ENCODE measurements at places on chromosomes 1 and 21.

DNA sequence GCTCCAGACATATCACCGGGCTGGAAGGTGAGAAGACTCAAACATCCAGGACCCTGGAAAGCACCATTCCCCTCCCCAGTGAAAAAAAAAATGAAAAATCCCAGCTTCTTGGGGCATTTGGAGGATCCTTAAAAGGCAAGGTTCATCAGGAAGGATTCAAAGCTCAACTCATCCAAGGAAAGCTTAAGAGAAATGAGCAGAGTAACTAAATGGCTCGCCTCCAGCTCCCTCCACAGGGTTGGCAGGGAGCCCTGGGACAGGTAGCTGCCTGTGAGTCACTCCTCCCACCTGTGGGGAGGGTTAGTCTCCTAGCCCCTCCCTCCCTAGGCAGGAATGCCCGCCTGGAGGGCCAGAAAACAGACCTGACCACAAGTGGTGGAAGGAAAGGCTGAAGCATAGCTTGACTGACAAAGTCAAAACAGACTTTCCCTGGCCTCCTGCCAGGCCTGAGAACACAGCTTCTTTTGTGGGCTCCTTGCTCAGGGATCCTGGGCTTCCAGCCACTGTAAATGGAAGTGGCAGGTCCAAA lies 712 bp upstream of the LAMB3 start:
- DNase-seq, result no peak

- DNase-seq, result no peak
Observed at GRCh38 chr1:156750191-156750672, 1.2 kb downstream of the HDGF start.

DNA sequence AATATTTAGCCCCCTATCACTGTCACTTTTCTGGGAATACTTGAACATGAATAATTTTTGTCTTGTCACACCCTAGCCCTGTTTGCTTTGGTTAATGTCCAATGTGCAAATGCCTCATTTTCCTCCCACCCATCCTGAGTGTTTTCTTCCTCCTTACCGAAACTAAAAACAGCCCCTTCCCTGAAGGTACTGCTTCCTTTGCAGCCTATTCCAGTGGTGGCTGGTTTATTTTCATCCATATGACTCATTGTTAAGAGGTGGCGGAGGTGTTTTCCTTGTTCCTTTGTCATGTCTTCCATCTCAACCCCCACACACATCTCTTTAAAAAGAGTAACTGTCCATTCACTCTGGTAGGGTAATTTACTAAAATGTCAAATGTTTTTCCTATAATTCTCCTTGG lies 40.4 kb downstream of the CD55 start:
- DNase-seq, result no peak

DNA sequence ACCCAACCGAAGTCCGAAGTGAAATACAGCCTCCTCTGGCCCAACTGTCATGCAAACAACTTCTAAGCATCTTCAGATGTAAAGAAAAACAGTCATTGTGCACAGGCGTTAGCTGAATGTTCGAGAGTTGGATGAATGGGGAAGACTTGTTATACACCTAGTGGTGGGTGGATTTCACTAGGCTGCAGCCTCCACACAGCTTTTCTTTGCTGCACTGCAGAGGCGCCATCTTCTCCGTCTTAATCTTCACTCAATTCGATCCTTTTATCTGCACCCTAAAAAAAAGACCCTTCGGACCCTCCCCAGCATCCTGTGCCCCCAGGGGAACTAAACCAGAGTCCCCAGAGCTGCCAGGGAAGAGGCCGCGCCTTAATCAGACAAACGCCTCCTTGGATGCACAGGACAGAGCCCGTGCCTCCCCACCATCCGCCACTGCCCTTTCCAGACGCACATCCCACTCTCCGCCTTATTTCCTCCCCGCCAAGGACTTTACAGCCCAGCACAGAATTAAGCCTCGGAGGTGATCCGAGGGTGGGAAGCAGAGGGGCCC lies 1.4 kb downstream of the APP start:
- peak; percentile 42 for DNase-seq

GRCh38 chr1:186872291-186872690 lies 43.5 kb downstream of the PLA2G4A start:
- DNase-seq, result no peak

DNA sequence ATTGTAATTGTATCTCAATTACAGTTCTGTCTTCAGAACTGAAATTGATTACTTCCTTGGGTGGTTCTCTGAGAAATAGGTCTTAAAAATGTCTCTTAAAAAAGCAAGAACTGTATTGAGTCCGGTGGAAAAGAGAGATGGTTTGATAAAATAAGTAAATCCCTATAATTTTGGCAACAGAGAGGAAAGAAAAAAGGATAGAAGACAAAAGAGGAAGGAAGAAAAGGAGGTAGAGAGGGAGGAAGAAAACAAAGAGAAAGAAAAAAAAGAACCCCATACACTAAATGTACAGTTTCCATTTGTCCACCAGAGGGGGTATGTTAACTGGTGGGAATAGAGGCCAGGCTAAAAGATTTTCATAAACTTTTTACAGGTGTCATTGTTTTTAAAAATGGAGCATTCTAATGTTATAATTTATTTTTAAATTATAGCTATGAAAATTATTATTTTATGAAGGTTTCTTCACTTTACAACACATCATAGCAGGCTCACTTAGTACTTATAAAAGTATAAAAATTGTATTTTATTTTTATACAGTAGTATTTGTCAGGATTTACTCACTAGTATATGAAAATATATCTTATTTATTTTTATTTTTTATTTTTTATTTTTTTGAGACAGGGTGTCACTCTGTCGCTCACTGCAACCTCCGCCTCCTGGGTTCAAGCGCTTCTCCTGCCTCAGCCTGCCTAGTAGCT lies 2.1 kb upstream of the UBE2T start:
- DNase-seq, result peak; percentile 62

DNA sequence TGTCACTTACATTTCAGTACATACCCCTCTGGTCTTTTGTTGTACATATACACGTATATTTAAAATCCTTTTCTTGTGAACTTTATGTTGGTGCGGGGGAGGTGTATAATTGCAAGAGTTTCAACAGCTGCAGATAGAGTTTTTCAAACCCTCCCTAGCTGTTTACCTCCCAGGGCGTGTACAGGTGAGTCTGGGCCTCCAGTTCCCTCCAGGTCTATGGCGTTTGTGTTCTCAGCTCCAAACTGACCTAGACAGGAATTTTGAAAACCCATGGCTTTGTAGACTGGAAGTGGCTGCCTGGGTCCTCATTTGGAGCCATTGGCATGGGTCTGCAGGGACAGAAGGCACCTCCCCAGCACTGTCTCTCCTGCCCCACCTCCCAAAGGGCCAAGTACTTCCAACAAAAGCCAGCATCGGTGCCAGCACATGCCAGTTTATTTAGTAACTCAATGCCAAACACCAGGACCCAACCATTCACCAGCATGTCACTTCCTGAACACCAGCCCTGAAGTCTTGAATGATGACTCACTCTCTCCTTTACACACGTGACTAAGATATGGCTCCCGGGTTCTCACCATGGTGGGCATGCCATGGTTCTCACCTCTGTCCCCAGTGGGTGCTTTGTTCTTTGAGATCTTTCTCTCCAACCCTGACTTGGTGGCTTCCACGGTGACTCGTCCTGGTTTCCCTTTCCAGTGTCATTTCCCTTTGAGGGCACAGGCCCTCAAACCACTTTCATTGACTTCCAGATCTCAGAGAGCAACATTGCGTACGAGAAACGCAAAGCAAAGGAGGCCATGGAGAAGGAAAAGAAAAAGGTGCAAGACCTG lies 57.3 kb upstream of the EFHD2 start:
- DNase-seq, result no peak

DNA sequence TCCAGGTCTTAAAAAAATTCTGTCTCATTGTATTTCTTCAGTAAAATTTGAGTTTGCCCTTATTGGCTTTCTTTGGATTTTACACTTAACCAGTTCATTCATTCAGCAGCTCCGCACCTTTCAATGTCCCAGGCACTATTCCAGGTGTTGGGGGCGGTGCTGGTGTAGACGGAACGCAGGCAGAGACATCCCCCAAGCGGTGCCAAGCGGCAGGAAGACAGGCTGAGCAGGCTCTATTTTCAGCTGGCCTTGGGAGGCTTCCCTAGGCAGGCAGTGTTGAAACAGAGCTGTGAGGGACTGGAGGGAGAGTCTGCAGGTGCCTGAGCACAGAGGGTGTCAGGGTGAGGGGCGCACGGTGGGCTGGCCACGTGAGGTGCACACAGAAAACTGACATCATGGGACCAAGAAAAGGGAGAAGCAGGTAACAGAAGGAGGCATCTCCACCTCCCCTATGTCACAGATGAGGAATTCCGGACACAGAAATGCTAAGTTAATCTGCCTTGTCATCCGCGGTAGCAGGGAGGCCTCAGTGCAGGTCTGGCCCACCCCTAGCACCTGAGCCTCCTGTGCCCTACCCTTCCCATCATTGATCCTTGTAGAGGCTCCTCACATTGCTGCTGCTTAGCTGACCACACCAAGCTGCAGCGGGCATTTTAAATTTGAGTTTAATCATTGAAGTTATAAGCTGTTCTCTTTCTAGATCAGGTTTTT lies 40.8 kb downstream of the SLC37A1 start:
- DNase-seq, result no peak

- no peak for DNase-seq
Observed at GRCh38 chr1:60213253-60213652, 139.7 kb upstream of the C1orf87 start.

DNA sequence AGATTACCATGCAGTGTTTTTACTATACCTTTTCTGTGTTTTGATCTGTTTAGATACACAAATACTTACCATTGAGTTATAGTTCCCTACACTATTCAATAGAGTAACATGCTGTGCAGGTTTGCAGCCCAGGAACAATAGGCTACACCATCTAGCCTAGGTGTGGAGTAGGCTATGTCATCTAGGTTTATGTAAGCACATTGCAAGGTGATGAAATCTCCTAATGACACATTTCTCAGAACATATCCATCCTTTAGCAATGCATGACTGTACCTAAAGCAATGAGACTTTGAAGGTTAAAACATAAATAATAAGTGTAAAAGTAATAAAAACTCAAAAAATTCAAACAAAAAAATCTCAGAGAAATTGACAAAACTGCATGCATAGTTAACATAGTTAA lies 358.6 kb downstream of the USH2A start:
- no peak for DNase-seq

DNA sequence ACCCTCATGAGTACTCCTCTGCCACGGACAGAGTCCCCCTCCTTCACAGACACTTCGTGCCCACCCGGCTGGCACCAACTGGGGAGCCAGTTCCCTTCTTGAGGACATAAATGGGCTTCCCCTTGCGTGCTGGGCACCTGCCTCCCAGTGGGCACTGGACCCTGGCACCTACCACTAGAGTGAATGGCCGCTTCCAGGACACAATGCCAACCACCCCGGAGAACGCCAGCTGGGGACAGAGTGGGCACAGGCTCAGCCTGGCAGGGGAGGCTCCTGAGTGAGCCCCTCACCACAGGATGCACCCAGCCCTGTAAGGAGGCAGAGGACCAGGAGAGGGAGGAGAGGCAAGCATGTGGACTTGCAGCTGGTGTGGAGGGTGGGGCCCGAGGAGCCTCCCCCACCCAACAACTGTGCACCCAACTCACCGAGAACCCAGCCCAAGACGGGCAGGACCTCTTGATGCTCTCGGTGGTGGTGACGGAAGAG lies 1.0 kb downstream of the ENTREP3 start:
- no peak for DNase-seq

GRCh38 chr21:46156378-46156645 lies 933 bp upstream of the FTCD start:
- no peak for DNase-seq

- DNase-seq, result no peak
Observed at GRCh38 chr1:224736619-224737352, 120.7 kb downstream of the CNIH3 start.

GRCh38 chr1:27816921-27817630 lies 13.5 kb upstream of the PPP1R8 start:
- DNase-seq, result no peak

DNA sequence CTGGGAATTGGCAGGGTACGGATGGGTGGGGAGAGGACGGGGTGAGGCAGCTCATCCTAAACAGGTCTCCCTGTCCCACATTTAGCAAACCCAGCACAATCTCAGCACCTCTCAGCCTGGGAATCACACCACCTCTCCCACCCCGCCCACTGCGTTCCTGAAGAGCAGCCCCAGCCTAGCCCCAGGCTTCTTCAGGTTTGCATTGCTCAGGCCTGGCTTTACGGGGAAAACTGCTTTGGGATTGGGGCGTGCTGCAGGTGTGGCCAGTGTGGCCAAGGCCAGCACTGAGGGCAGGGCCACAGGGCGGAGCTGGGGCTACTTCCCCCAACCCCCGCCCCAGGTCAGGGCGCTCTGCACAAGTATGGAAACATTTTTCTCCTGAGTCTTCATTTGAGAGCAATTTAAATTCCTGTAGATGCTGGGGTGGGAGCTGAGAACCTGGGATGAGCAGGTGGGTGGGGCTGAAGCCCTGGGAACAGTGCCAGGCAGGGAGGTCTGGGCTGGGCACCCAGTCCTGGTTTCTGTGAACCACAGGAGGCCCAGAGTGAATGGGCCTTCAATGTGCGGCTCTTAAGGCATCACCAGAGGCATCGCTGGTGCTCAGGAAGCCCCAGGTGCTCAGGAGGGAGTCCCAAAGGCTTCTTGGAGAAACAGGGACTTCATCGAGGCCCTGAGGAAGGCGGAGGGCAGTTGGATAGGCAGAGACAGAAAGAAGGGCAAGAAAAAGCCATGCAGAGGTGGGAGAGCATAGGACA lies 24.1 kb downstream of the TNNT2 start:
- no peak for DNase-seq

DNA sequence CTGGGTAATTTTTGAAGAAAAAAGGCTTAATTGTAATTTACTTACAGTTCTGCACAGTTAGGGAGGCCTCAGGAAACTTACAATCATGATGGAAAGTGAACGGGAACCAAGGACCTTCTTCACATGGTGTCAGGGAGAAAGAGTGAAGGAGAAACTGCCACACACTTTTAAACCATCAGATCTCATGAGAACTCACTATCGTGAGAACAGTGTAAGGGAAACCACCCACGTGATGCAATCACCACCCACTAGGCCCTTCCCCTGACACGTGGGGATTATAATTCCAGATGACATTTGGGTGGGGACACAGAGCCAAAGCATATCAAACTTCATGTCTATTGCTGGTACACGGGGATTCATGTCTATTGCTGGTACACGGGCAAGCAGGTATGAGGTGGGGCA lies 5.3 kb upstream of the SFT2D2 start:
- DNase-seq, result no peak

DNA sequence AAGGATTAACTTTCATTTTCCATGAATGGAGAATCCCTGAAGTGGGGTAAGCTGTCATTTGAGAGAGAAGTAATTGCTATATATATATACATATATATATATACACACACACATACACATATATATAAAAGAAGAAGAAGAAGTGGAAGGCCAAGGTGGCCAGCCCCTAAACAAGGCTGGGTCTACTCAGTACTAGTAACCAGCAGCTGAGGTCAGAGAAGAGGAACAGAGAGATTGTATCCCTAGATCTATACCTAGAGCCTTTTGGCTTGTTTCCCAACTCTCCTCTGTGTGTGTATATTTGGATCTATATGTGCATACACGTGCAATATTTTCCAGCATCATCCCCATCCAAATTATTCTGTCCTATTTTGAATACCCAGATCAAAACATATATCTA lies 5.2 kb downstream of the TNFSF4 start:
- DNase-seq, result no peak
